ENCODE measurements at places on chromosomes 12 and 14.

DNA sequence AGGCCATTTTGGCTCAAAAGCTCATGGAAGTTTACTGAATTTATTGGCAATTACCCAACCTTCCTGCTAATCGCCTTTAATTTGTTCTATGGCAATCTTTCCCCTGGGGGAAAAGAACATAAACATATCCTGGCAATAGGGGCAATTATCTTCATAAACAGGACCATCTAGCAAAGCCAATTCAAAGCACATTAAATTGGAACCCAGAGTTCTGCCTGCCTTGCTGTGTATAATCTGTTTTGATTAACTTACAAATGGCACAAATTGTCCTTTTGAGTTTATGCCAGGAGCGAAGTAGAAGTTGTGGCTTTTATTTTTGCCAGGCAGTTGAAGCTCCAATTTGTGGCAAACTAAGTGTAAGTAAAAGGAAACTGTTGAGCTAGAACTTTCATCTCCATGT, 68.6 kb downstream of the C12orf50 start:
- no peak for DNase-seq

DNA sequence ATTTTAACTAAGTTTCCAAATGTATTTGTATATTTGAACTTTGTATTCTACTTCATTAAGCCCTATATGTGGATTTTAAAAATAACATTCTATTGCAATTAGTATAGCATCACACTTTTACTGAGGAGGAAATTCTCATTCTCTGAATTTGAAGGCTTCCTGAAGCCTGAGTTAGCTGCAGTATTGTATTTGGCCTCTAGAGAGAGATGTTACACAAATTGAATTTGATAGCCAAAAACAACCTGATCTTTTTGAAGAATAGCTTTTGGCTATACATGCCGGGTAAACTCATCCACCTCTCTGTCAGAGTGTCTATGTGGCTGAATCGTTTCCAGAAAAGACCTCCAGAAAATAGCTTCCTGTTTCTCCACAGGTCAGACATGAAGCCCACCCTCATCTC, 316.5 kb upstream of the OR4E1 start:
- DNase-seq: no peak

DNA sequence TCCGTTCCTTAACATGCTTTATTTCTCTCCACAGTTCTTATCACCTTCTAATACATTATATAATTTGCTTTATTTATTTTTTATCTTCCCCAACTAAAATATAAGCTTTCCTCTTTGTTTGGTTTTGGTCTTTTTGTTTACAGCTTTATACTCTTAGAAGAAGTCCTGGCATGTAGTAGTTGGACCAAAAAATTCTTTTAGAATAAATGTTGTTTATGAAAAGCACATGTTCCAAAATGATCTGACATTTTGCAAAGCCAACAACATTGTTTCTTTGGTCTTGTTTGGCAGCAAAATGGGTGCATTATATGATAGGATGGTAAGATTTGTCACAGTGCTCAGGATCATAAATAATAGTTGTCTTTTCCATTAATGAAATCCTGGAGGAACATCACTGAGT, 312.5 kb downstream of the LRIG3 start:
- peak; percentile 14 for DNase-seq

DNA sequence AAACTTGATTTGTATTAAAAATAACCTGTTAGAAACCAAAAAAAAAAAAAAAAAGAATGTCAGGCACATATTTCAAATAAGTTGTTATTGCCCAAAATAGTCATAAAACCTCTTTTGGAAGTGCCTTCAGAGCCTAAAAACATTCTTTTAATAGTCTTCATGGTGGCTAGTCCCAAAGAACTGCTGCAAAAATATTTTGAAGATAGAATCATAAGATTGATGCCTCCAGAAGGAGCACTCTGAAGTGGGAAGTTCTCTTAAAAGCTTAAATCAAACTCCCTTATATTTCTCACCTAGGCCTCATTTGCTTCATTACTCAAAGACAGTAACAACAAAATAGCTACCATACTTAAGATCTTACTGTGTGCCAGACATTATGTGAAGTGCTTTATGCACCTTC, 27.2 kb upstream of the NT5DC3 start:
- DNase-seq: no peak

GRCh38 chr12:76799362-76799761, 35.4 kb downstream of the ZDHHC17 start:
- DNase-seq: no peak

- DNase-seq: no peak
Observed at GRCh38 chr12:104407922-104408321, 48.8 kb upstream of the CHST11 start.

GRCh38 chr14:21088687-21089086, 9.8 kb downstream of the ZNF219 start:
- DNase-seq: no peak

DNA sequence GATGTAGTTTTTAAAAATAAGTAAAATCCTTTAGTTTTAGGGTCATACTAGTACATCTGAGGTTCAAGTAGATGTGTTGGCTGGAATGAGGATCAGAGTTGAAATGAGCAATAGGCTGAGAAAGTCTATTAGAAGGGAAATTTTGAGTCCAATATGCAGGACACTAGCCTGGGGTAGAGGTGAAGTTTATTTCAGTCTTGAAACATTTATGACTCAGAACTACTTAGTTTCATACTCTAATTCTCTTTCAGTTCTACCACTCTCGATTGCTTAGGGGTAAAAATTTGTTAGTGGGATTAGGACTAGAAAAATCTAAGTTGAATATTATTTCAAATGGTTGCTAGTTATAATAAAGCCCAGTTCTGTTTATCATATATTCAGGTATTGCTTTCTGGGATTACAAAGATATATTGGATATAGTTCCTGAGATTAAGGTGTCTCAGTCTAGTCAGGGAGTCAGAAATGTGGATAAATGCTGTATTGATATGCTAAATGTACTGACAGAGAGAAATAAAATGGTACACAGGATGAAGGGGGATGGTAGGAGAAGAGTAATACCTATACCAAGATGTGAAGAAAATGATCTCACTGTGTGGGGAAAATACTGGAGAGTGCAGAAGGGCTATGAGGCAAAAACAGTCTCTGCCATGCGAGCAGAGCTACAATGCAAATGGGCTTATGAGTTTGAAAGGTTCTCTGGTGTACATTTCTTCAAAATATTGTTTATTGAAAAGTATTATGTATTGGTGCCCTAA, 395.8 kb upstream of the FBXO33 start:
- no peak for DNase-seq

GRCh38 chr12:68203460-68203875, 22.1 kb downstream of the IL26 start:
- no peak for DNase-seq

GRCh38 chr14:53144244-53144643, 8.9 kb downstream of the DDHD1 start:
- DNase-seq: no peak

DNA sequence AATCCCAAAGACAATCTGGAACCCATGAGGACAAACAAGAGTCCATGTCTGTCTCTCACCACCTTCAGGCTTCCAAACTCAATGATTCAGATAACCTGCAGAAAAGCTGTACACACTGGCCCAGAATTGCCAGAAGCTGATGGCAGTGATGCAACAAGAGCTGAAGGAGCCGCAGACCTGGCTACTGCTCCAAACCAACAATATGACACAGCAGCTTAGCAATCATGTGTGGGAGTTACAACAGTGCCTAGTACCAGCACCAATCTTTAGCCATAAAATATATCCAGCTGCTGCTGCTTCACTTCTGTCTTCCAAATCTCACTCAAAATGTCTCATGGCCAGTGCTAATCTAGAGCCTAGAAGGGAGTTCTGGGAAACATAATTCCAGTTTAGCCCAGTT, 22.0 kb downstream of the RPS6KA5 start:
- DNase-seq: peak; percentile 56

- no peak for DNase-seq
Observed at GRCh38 chr14:68246074-68246785, 426.7 kb downstream of the RAD51B start.

Data from fibroblast of gingiva (primary cell).